Hematopoietic multipotent progenitor cell treated with erythropoietin and hydrocortisone succinate and interleukin-3 and kit ligand, for 15 days (in vitro differentiated cells): ENCODE measurements at places on chromosomes 2 and 18.

- DNase-seq: no peak
Observed at GRCh38 chr2:166434491-166434890, 58.7 kb upstream of the SCN9A start.

GRCh38 chr2:169673921-169674320, 20.3 kb downstream of the CFAP210 start:
- DNase-seq: no peak

DNA sequence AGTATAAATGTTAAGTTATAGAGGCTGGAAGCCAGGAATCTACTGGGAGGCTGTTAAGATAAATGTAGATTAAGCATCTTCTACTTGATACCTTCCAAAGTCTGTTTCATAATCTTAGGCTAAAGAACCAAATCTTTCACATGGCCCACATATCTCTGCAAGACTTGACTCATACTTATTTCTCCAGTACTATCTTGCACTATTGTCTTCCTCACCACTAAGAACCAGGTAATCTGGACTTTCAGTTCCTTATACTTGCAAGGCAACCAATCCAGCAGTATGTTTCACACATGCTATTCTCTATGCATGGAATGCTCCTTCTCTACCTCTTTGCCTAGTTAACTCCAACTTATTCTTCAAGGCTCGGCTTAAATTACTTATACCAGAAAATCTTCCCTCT, 62.2 kb downstream of the RBMS1 start:
- DNase-seq: no peak

- no peak for DNase-seq
Observed at GRCh38 chr2:15762449-15762848, 170.8 kb downstream of the DDX1 start.

DNA sequence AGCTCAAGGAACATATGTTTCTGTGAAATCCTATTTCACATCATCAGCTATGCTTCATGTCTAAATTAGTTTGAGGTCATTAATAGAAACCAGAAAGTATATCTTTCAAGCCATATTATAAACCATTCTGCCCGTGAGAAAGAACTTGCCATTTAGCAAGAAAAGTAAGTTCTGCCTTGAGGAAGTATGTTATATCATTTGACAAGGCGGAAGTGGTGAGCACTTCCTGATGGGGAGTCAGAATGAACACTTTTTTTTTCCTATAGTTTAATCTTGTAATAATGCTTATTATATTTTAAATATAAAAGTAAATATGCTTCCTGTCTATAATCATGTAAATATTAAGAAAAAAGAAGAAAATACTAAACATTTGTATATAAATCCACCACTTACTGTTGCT, 39.3 kb upstream of the NRXN1 start:
- DNase-seq: no peak

- no peak for DNase-seq
Observed at GRCh38 chr2:205435970-205436369, 246.3 kb upstream of the NRP2 start.

- no peak for DNase-seq
Observed at GRCh38 chr2:218184331-218184730, 17.6 kb upstream of the CXCR1 start.

- no peak for DNase-seq
Observed at GRCh38 chr2:10887476-10887875, 24.3 kb upstream of the KCNF1 start.

- no peak for DNase-seq
Observed at GRCh38 chr2:2662037-2662846, 331.2 kb upstream of the MYT1L start.

- no peak for DNase-seq
Observed at GRCh38 chr18:37305066-37305465, 260.5 kb downstream of the CELF4 start.

DNA sequence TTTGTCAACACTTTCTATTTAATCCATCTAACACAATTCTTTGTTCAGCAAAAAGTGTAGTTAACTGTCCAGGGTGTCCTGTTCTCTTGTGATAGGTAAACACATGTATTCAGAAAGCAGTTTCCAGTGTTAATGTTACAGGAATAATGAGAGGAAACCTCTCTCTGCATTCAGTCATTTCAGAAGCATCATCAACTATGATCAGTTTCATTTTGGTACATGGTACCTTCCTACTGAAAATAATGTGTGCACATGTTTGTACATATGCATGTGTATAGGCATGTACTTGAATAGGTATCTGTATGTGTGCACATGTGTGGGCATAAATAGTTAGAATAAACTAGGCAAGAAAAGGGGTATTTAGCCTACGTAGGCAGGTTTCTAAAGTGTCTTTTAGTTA, 16.6 kb downstream of the EFEMP1 start:
- DNase-seq: no peak

GRCh38 chr2:154960802-154961583, 262.5 kb downstream of the KCNJ3 start:
- no peak for DNase-seq

GRCh38 chr2:144504218-144504641, 15.7 kb downstream of the ZEB2 start:
- no peak for DNase-seq

DNA sequence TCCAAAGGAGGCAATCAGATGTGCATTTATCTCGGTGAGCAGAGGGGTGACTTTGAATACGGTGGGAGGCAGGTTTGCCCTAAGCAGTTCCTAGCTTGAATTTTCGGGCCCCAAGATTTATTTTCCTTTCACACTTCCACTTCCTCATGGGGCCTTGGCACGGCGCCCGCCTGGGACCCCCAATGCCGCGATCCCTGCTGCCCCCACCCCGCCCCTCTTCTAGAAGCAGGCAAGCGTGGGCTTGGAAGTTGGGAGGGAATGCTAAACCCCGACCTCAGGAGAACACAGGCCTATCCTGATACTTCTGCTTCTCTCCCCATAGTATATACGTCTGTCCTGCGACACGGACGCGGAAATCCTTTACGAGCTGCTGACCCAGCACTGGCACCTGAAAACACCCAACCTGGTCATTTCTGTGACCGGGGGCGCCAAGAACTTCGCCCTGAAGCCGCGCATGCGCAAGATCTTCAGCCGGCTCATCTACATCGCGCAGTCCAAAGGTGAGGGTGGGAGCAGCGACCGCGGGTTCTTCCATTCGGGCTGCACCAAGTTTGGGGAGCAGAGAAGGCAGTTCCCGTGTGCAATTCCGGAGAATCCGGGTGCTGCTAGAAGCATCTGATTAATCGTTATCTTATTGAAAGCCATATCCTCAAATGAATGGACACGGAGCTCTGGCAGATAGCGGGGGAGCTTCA, 21.6 kb downstream of the TRPM8 start:
- no peak for DNase-seq

GRCh38 chr18:36089001-36089400, 21.6 kb upstream of the RPRD1A start:
- DNase-seq: no peak

- DNase-seq: no peak
Observed at GRCh38 chr2:27870724-27871123, 19.5 kb downstream of the RBKS start.

GRCh38 chr2:20578895-20579825, 71.7 kb downstream of the HS1BP3 start:
- DNase-seq: peak; percentile 81

GRCh38 chr2:44296653-44297052, 21.4 kb downstream of the SLC3A1 start:
- DNase-seq: no peak

GRCh38 chr2:213995400-213996105, 415.3 kb upstream of the VWC2L start:
- no peak for DNase-seq

- no peak for DNase-seq
Observed at GRCh38 chr2:8391584-8391983, 290.3 kb upstream of the ID2 start.

DNA sequence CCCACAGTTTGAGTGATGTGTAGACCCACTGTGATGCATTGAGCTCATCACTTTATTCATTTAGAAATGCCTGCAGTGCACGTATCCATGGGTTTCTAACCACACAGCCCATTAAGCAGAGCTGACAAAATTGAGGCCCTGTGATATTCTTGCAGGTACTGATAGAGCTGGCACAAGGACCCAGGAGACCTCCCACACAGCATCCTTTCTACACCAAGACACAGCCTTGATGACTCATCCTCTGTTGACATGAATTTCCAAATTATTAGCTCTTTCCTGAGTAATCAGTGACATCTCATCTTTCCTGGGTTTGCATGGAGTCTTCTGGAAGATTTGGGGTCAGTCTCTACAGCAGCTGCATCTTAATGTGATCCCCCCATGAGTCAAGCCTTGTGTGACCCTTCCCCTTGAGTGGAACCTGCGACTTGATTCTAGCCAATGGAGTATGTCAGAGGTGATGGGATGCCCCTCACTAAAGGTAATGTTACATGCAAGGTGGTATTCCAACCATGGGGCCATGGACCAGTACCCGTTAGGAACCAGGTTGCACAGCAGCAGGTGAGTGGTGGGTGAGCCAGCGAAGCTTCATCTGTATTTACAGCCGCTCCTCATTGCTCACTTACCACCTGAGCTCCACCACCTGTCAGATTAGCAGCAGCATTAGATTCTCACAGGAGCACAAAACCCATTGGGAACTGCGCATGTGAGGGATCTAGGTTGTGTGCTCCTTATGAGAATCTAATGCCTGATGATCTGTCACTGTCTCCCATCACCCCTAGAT, 181.1 kb upstream of the ARL4C start:
- DNase-seq: no peak

- no peak for DNase-seq
Observed at GRCh38 chr2:74567881-74568280, 13.4 kb downstream of the DOK1 start.

- no peak for DNase-seq
Observed at GRCh38 chr2:136051001-136051724, 65.7 kb upstream of the DARS1 start.

DNA sequence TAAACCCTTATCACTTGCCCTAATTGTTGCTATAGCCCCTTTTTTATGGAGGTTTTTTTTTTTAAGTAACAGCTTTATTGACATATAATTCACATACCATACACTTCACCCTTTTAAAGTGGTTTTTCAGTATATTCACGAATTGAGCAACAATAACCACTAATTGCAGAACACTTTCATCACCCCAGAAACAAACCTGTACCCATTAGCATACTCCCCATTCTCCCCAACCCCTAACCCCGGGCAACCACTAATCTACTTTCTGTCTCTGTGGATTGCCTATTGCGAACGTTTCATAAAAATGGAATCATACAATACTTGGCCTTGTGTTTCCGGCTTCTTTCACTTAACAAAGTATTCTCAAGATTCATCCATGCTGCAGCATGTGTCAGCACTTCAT, 213.6 kb downstream of the ATAD2B start:
- no peak for DNase-seq

GRCh38 chr2:74343316-74343715, at the start of gene SLC4A5:
Gene SLC4A5, minus strand, starts transcription at chr2:74343416. Its CDS starts 28,393 bp downstream, at chr2:74315023.
- no peak for DNase-seq

DNA sequence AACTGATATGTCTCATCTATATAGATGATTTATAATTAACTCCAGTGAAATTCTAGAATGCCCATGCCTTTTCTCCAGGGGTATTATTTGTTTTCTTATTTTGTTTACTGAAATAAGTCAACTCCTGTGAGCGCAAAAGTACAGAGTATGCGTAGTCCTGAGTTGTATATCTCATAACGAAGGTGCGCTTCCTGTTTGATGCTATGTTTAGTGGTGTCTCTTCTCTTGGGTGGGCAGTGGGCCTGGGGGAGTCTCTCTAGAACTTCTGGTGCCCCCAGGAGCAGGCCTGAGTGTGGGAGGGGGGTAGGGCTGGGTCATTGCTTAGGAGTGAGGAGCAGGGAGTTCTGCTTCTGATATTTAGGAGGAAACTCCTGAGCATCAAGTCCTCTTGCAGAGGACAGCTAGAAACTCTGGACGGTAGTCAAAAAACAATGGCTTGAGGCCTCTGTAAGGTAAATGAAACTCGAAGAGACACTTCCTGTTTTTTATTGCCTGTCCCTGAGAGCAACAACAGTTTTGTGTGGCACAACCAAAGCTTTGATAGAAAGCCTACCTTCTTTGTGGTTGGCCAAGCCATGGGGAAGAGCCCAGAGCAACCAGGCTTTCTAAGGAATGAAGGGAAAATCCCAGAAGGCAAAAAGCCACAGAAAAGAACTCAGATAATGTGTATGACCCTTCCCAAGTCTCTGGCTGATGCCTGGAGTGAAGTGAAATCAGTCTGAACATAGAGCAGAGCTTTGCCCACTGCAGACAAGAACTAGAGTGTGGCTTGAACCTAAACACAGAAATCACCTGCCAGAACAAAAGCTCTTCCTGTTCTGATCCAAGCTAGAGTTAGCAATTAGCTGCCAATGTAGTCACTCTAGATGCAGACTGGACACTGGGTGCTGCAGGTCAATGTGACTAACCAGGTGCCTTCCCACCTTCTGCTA, 8.5 kb upstream of the SP140L start:
- no peak for DNase-seq

- peak; percentile 39 for DNase-seq
Observed at GRCh38 chr18:22983175-22983574, 50.0 kb downstream of the RBBP8 start.

GRCh38 chr2:216533609-216534008, 35.0 kb downstream of the RPL37A start:
- DNase-seq: no peak

DNA sequence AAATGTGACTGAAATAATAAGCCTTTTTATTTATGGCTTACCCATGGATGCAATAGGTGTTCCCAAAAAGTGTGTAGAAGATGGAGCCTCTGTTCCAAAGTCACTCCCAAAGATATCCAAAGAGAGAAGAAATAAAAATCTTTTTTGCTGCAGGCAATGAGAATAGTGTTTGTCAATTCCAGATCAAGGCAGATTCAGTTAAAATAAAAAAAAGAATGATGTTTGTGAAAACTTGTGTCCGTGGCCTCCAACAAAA, 43.9 kb downstream of the COMMD1 start:
- DNase-seq: no peak

DNA sequence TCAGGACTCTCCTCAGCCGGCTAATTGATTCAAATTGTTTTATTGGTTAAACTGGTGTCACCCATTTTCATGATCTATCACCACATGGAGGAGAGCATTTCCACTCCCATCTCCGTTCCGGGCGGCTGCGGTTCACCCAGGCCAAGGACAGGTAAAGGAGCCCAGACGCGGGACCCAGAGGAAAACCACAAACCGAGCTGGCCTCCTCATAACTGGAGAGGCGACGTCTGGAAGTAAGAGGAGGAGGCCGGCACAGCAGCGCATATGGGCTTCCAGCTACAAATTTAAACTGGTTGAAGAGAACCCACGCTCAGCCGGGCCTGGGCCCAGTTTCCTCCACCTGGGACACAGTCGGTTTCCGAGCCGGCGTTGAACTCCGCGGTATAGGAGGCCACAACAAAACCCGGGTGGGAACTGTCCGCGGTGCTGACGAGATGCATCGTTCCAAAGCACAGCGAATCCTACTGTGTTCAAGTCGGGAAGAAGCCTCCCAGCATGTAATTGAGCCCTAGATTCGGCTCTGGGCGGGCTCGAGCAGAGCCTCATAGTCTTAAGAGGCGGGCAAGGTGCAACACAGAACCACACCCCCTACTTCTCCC, 3.0 kb upstream of the SKOR2 start:
- no peak for DNase-seq

DNA sequence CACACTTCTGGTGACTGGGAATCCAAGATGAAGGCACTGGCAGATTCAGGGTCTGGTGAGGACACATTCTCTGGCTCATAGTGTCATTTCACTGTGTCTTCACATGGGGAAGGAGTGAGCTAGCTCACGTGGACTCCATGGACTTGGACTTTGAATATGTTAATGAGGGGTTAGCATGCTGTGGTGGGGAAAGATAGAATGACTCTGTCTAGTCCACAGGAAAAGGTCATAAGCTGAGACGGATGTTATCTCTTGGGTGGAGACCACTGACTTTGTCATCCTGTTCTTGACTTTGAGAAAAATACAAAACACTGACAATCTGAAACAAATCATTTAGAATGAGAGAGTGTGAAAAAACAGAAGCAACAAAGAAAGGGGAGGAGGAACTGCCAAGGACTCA, 145.9 kb downstream of the PIK3C3 start:
- DNase-seq: no peak

GRCh38 chr18:8428951-8429350, 180.3 kb upstream of the RAB12 start:
- no peak for DNase-seq
